Smooth muscle cell of the coronary artery (primary cell): ENCODE measurements at places on chromosomes 1 and 21. TPM values are rescaled to one million over a fixed set of nuclear protein-coding genes. Genes with fewer than 3 reads are reported as not detected.

PGLYRP3 gene
- not detected in 2 replicates for total RNA-seq

UQCRH gene
- 750 and 1,189 TPM in 2 replicates for total RNA-seq

ZBTB17 gene
- total RNA-seq = 39.5 and 76.3 TPM in 2 replicates

ATP1B1 gene
- total RNA-seq = 1.3 and 11.1 TPM in 2 replicates

ADIPOR1 gene
- total RNA-seq = 94.3 and 141 TPM in 2 replicates
